ENCODE measurements at places on chromosomes 4 and X. TPM values are rescaled to one million over a fixed set of nuclear protein-coding genes. Genes with fewer than 3 reads are reported as not detected.

- H3K4me1 ChIP-seq = peaks cover 48% of the 10 kb centered on the region
- H3K36me3 ChIP-seq = no peaks in the 10 kb centered on the region
- peak; percentile 74 for DNase-seq
- H3K4me3 ChIP-seq = peak overlapping the region; percentile 52
These were observed 17.2 kb downstream of the GPR174 start for GRCh38 chrX:79161655-79162054.

DNA sequence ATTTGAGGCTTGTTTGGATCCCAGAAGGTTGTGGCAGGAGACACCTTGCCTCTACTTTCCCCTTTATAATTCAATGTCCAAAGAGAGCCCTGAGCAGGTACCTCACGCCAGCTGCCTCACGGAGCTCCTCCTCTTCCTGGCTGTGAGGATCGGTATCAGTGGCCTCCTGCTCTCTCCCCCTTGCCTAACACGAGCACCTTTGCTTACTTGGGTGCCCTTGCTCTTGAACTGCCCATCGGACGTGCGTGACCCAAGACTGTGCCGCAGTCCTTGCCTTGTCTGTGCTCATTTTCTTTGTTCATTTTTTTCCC is 27.8 kb upstream of the MSANTD1 start:
- peaks cover 10% of the 10 kb centered on the region for H3K4me1 ChIP-seq
- no peak overlapping the region for H3K27ac ChIP-seq
- peaks cover 95% of the 10 kb centered on the region for H3K36me3 ChIP-seq
- no peak overlapping the region for H3K4me3 ChIP-seq

DNA sequence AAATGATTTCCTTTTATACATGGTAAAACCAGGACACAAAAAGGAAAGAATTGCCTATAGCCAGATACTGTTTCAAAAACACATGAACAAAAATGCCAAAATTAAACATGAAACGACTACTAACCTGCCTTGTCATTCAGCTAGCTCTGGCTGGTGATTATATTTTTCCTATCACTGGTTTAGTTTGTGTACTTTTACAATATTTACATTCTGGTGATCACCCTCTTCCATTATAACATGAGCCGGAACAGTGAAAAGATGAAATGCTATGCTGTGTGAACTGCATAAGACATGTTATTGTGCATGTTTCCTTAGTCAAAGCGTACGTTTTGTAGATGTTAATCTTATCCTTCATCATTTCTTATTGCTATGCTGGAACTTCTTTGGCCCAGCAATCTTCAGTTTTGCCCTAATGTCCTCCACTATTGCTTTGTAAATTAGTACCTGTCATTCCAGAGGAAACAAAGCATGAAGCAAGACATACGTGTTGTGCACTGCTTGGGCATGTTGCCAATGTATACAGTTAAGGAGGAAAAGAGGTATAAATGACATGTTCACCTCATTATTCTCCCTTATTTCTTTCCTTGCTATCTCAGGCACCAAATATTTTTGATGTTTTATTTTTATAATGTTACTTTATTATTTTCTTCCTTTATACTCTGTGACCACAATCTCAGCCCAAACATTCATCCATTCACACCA is 386.3 kb downstream of the ARHGAP24 start:
- no peaks in the 10 kb centered on the region for H3K36me3 ChIP-seq
- no peak overlapping the region for H3K4me3 ChIP-seq
- no peak overlapping the region for H3K27ac ChIP-seq

The HSFX2 gene
- not detected for total RNA-seq
